ENCODE measurements at places on chromosomes 4 and X.
A peak's percentile ranks its signal among the peaks of the same experiment; 100 is the strongest.

GRCh38 chrX:135596495-135596894 lies 76.0 kb downstream of the INTS6L start:
- DNase-seq: peak; percentile 14

DNA sequence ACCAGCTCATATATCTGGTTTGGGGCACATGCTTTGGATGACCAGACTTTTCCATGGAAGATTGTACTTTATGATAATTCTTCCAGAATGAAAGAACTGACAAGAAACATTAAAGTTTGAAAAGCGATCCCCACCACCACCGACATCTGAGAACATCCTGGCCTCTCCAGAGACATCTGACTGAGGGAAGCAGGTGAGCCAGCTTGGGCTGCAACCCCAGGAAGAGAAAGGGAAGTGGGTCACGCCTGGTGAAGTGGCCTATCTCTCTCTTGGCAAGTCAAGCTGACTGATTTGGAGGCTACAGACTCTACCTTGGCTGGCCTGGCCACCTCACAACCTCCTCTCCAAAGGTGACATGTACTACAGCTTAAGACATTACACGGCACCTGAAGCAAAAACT lies 20.7 kb downstream of the PARM1 start:
- DNase-seq: no peak

- no peak for DNase-seq
These were observed 247.0 kb upstream of the TTC29 start for GRCh38 chr4:147192679-147193078.

DNA sequence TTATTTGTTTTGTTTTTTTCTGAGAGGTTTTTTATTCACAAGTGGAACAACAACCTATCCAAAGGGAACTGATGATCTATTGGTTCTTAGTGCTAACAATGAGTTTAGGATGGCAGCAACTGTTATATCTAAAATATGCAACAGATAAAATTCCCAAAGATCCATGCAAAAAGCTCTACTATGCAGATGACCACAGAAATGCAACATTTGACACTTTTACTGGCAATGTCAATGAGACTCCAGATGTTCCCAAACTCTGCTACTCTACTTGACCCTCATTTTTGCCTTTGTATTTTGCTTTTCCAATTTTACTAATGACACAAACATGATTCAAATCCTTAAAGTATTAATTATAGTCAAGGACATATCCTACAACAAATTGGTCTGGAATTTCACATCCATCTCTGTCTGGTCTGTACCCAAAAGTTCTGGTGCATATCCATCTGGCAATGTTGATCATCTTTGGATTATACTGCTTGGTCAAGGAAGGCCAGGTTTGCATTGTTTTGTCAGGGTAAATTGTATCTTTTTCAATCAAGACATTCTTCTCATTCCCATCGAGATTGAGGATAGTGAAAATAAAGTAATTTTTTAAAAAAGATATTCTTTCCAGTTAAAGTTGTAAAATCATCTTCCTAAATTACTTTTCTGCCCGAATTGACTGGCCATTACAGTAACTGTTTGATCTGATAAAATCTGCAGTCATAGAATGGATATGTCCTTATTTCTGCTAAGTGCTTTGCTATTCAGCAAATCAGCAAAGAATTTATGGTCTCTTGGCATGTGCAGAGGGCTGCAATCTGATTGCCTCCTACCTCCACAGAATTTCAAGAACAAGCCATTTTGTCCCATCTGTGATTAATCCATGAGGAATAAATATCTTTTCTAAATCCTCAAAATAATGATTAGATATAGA lies 73.6 kb downstream of the FGFBP1 start:
- DNase-seq: no peak

DNA sequence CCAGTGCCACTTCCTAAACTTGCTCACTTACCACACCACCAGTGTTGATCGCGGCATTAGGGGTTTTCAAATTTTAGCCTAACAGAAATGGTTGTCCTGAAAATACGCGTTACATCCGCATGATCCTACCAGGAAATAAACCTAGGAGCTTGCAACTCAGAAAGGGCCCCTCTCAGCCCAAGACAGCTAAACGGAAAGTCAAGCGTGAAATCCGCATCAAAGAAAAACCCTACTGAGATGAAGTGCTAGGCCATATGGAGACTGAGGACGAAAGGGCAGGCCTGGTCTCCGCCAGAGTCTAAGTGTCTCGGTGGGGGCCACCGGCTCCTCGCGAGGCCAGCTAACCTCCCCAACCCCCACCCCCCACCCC lies 626 bp downstream of the YTHDC1 start:
- peak; percentile 9 for DNase-seq

All from GM03348 (cell line).